GM10248 (cell line): ENCODE measurements at places on chromosomes 13 and 19.

- no peak for DNase-seq
These were observed 222.2 kb upstream of the SERP2 start for GRCh38 chr13:44151474-44151873.

DNA sequence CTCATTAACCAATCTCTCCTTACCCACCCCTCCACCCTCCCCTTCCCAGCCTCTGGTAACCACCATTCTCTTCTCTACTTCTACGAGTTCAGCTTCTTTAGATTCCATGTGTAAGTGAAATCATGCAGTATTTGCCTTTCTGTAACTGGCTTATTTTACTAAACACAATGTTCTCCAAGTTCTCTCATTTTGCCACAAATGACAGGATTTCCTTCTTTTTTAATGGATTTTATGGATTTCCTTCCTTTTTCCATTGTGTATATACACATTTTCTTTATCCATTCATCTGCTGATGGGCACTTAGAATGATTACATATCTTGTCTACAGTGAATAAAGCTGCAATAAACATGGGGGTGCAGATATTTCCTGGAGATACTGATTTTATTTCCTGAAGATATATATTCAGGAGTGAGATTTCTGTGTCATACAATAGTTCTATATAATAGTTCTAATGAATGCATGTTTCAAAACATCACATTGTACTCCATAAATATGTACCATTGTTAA, 20.2 kb downstream of the KCTD12 start:
- DNase-seq, result no peak

- DNase-seq, result no peak
These were observed 3.2 kb upstream of the MYCBP2 start for GRCh38 chr13:77329911-77330584.

- DNase-seq, result no peak
These were observed 168.4 kb upstream of the CSNK1A1L start for GRCh38 chr13:37273836-37274235.

GRCh38 chr13:44402899-44403445, 29.3 kb downstream of the SERP2 start:
- no peak for DNase-seq

DNA sequence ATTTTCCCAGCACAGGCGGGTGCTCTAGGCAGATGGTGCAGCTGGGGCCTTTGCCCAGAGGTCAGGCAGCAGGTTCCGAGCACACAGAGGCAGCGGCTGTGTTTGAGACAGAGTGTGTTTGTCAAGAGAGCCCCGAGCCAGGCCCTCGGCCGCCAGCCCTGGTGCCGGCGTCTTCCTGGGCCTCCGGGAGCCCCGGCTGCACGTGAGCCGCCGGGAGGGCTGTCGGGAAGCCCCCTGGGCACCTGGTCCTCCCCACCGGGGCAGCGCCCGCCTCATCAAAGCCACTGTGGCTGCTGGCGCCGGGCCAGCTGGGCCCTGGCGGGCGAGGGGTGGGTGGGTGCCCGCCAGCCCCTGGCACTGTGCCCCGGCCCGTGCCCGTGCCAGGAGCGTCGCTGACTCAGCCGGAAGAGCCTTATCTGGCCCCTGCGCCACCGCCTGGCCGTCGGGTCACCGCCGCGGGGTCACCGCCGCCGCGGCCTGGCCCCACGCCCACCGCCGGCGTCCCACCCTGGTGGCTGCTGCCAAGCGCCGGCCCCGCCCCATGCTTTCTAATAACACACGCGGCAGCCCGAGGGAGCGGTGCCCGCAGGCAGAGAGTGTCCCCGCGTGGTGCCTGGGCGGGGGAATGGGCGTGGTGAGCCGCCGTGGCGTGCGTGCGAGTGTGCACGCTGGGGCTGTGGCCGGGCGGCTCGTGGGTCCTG, 14.9 kb downstream of the ARID3A start:
- no peak for DNase-seq

- no peak for DNase-seq
These were observed 711.5 kb downstream of the PCDH17 start for GRCh38 chr13:58343076-58343475.

GRCh38 chr13:24053519-24054251, 106.8 kb upstream of the SPATA13 start:
- peak; percentile 78 for DNase-seq

DNA sequence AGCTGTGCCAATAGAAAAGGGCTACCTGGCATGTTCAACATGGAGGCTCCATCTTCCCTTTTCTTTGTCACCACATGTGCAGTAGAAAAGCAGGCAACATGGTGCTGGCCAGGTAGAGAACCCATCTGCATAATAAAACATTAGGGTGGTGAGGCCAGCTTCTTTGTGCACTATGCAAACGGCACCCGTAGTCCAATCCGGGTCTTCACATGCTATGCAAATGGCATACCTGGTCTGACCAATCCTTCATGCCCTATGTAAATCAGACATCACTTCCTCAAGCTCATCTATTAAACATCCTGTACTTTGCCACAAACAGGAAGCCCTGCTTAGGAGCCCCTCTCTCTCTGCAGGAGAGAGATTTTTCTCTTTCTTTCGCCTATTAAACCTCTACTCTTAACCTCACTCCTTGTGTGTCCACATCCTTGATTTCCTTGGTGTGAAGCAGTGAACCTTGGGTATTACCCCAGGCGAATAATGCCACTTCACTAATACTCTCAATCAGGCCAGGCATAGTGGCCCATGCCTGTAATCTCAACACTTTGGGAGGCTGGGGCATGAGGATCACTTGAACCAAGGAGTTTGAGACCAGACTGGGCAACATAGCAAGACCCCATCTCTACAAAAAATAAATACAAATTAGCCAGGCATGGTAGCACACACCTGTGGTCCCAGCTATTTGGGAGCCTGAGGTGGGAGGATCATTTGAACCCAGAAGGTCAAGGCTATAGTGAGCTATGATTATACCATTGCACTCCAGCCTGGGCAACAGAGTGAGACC, 111.3 kb upstream of the MRI1 start:
- no peak for DNase-seq

- no peak for DNase-seq
These were observed 7.1 kb downstream of the GPR108 start for GRCh38 chr19:6730153-6730804.

GRCh38 chr13:75102001-75102716, 379.8 kb downstream of the TBC1D4 start:
- DNase-seq, result no peak

DNA sequence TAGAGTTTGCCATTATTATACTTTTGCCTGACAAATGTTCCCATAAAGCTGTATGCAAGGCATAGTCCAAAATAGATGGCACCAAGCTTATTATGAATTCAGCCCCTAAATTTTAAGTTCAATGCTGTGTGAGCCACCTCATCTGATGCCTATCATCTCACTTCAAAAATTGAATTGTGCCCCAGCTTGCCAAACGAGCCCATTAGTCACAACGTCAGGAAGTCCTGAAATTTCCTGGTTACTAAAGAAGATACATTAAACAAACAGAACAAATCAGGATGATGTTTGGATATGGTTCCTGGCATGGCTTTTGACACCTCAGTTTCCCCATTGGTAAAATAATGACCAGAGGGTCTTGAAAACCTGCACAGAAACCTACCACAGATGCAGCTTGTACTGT, 147.5 kb upstream of the SOX21 start:
- no peak for DNase-seq

- no peak for DNase-seq
These were observed 52.0 kb downstream of the KLF2 start for GRCh38 chr19:16376649-16377048.

- DNase-seq, result no peak
These were observed 10.0 kb upstream of the OR10H2 start for GRCh38 chr19:15717809-15718208.

- no peak for DNase-seq
These were observed 182.7 kb upstream of the CSNK1A1L start for GRCh38 chr13:37288057-37288720.

- no peak for DNase-seq
These were observed 8.6 kb downstream of the RFPL4AL1 start for GRCh38 chr19:55777528-55777927.

- DNase-seq, result no peak
These were observed 27.5 kb downstream of the MICU2 start for GRCh38 chr13:21576426-21576825.

DNA sequence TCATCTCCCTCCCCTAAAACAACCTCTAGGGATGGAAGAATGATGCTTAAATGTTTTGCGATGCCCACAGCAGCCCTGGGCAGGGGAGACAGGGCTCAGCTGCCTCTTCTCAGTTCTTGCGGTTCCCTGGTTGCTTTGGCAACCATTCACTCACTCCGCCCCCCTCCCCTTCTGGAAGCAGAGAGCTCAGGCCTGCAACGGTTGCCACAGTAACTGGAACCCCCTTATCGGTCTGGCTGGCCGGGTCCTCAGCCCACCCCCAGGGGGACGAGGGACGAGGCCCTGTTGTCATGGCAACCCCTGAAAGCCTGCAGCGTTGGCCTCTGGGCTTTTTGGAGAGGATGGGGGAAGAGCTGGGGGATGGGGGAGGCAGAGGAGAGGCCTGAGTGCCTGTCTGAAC, 19.5 kb downstream of the NOVA2 start:
- DNase-seq, result no peak

DNA sequence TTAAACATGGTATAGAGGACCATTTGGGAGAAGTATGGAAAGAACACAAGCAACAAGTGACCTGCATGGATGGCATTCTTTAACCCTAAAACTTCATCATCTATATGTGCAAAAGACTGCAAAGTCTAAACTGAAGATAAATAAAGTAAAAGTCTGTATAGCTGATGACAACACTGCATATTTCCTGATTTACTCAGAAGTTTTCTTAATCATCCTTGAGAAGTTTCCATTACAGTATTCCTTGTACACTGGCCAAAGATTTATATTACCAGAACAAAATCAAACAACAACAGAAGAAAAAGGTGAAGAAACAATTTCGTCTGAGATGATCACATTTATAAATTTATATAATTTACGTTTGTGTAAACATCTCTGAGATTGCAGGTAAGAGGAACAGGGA, 805.7 kb downstream of the PCDH9 start:
- DNase-seq, result no peak

DNA sequence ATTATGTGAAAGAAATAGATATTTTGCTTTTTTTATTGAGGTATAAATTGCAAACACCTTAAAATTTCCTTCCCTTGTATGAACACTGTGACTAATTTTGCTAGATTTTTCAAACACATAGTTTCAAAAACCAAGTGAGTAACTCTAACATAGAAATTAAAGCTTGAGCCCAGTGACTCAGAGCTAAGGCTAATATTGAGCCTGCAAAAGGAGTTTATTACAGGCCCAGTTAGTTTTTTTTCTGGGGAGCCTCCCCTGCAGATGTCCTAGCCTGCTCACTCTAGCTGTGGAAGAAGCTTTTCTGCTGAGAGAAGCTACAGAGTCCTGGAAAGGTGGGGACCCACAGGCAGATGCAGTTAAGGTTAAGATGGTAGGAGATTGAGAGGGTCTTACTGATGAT, 3.4 kb downstream of the ZNF430 start:
- no peak for DNase-seq

DNA sequence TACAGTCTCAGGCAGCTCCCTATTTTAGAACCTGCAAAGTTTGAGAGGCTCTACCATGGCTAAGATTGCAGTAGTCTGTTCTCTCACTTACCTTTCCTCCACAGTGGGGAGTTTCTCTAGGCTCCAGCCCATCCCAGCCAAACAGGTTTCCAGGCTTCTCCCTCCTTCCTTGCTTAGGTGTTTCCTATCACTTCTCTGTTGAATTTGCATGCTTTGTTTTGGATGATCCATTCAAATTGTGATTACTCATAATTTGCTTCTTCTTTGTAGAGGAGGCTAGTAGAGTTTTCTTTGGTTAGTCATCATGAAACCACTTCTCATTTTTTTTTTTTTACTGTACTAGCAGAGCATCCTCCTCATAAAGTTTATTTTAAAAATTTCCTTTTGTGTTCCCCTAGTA, 1242.2 kb upstream of the MIR17HG start:
- no peak for DNase-seq

DNA sequence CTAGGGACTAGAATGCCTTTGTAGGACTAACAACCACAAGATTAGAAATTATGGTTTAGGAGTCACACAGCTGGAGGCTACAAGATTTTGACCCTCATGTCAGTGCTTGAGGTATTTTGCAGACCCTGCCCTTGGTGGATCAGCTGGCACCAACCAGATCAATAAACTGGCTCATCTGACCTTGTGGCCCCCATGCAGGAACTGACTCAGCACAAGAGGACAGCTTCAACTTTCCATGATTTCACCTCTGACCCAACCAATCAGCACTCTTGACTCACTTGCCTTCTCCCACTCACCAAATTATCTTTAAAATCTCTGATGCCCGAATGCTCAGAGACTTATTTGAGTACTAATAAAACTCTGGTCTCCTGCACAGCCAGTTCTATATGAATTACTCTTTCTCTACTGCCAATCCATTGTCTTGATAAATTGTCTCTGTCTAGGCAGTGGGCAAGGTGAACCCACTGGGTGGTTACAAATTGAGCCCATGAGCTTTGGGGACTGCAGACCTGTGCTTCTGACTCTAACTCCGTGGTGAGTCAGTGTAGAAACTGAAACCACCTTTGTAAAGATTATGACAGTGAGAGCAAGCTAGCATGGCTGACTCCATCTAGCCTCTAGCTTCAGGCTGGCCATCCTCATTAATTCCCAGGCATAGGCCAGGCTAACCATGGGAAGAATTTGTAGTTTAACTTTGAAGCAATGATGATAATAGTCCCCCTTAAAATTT, 33.9 kb upstream of the CEACAM8 start:
- no peak for DNase-seq

DNA sequence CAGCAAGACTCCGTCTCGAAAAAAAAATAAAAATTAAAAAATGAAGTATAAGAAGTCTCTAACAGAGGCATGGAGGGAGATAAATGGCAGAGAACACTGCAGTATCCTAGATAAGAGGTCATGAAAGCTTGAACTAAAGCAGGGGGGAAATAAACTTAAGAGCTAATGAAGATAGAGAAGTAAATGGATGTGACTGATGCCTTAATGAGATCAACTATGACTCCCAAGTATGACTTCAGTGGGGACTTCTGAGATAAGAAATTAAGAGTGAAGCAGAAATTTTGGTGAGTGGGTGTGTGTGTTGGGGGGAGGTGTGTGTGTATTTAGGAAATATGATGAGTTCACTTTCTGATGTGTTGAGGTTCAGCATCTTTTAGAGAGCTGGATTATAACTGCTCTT, 55.1 kb downstream of the DIAPH3 start:
- DNase-seq, result no peak
